ENCODE measurements at places on chromosomes 6 and 20. TPM values are rescaled to one million over a fixed set of nuclear protein-coding genes. Genes with fewer than 3 reads are reported as not detected.
A peak's percentile ranks its signal among the peaks of the same experiment; 100 is the strongest.

The THBS2 gene
- total RNA-seq = not detected

The NR2E1 gene
- not detected for total RNA-seq

The BANF2 gene
- not detected for total RNA-seq

The PROCR gene
- 0.24 TPM for total RNA-seq

The DYNLT1 gene
- 103 TPM for total RNA-seq

The SLC52A3 gene
- total RNA-seq = not detected

The CCN2 gene
- not detected for total RNA-seq

The PRKN gene
- not detected for total RNA-seq

The TMEM242 gene
- total RNA-seq = 10.1 TPM

- DNase-seq = no peak
Measured at GRCh38 chr20:62817975-62818591, 1.2 kb downstream of the COL9A3 start.

- DNase-seq = peak; percentile 93
Measured at GRCh38 chr20:48760403-48760983, 67.3 kb downstream of the PREX1 start.

DNA sequence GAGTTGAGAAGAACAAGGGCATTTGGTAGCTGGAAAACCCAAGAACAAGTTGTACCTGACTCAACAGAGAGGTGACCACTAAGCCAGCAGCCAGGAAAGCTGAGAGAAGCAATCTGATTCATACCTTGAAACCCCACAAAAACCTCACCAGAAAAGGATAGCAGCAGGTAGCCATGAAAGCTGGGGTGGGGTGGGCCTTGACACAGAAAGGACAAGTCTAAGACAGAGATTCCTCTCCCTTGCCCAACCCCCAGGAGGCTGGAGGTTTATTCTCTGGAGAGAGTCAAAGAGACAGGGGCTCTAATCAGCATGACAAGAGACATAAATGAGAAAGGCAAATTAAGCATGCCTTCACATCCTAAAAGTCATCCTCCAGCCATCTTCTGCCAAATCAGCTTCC is 151.7 kb upstream of the DST start:
- no peak for DNase-seq

DNA sequence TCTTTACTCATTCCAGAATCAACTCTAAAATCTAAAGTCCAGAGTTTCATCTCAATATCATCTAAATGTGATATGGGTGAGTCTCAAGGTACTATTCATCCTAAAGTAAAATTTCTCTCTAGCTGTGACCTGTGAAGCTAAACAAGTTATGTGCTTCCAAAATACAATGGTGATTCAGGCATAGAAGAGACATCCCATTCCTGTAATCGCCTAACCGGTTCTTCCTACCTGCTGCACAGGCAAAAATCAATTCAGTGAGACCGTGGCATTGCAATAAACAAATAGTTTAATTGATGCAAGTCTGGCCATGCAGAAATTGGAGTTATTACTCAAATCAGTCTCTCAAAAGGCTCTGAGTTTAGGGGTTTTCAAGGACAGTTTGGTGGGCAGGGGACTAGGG is 232.8 kb downstream of the UBE3D start:
- no peak for DNase-seq

DNA sequence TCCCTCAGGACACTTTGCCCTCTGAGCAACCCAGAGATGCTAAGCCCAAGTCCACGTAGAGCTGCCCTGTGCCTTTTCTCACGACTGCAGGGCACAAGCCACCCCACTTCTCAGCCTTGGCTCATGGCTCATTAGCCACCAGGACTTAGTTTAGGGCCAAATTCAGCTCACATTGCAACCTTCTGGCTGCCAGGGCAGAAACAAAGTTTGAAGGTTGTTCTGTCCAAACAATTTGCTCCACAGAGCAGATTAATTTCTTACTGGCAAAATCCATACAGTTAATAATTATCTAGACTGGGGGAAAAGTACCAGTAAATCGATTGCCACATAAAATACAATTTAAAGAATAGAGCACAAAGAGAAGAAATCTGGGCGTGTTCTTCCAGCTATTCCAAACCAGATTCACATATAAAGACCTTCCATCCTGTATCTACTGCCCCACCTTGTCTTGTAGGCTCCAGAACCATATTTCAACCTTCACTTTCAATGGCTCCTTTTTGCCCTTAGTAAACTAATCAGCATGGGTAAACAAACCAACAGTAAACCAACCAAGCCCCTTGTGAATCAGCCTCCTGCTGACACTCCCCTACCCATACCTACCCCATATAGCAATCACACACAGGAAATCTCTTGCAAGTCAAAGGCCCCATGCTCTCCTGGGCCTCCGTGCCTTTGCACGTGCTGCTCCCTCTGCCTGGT is 101.9 kb downstream of the QRSL1 start:
- no peak for DNase-seq

DNA sequence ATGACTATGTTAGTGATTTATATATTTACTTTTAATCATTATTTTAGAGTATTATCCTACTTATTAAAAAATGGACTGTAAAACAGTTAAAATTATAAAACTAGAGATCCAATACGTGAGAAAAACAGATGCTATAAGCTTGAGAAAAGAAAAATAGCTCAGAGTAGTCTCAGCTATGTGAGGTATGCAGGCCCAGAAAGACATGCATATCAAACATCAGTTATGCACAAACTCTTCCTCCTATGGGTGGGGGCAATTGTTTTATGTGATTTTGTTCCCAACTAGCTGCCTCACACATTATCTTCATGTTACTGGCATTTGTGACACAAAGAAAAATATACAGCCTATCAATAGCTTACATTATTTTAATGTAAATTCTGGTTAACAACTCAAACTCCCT is 28.8 kb downstream of the RARS2 start:
- DNase-seq = no peak

DNA sequence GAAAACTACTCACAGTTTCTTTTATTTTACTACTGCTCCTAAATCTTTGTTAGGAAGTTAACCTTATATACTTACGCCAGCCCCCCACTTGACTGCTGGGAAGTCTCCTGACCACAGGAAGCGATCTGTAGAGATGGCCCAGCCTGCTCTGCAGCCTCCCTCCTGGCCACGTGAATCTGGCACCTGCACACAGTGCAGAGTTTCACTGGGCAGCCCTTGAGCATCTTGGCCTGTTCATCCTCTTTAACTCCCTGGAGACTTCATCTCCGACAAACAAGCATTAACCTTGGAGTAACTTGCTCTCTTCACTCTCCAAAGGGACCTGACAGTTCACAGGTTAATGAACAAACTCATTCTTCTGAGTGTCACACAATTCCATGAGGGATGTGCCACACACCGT is 294.1 kb downstream of the BTBD9 start:
- no peak for DNase-seq

DNA sequence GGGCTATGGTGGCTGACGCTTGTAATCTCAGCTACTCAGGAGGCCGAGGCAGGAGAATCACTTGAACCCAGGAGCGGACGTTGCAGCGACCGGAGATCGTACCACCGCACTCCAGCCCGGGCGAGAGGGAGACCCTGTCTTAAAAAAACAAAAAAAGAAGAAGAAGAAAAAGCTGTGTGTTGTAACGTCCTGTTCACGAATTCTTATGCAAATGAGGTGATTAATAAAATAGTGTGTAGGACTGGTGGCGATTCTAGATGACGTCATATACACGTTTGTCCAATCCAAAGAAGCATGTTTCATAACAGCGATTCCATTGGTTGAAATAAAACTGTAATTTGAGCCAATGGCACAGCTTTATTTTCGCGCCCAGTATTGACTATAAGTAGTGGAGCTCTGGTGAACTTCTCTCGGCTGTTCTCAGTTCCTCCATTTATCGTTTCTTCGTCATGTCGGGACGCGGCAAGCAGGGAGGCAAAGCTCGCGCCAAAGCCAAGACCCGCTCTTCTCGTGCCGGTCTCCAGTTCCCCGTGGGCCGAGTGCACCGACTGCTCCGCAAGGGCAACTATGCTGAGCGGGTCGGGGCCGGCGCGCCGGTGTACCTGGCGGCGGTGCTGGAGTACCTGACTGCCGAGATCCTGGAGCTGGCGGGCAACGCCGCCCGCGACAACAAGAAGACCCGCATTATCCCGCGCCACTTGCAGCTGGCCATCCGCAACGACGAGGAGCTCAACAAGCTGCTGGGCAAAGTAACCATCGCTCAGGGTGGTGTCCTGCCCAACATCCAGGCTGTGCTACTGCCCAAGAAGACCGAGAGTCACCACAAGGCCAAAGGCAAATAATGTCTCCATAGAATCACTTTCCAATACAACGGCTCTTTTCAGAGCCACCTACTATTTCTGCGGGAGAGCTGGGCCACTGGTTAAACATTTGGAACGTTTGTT is 47.0 kb downstream of the OR2B2 start:
- peak; percentile 95 for DNase-seq

DNA sequence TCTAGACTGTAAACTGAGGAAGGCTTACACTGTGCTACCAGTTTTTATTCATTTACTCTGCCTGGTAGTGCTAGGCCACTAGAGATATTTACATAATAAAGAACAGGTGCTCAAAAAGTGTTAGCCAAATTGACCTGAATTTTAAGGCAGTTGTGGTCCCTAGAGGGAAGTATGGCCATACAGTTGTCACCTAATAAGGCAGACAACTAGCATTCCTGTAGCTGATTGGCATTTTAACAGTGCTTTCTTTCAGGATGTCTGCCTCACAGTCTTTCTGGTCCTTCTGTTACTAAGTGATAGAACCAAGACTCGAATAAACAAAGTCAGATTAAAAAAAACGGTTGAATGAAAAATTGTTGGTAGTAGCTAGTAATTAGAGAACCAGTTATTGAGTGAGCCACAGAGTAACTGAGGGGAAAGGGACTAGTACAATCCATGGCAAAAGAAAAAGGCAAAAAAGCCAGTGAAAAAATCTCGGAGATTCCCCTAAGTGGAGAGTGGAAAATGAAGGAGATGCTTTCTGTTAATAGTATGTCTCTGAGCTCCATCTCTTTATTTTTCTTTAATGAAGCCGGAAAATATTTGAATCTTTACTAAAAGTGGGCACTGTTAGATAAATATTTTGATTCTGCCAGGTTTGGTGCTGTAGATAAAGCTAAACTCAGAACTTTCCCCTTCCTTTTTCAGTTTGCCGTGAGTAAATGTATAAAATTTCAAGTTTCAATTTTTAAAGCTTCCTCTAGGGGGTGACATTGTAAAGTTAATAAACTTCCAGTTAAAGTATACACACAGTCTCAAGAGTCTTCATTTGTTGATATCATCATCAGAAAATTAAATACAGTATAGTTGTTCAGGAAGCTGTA is 9.1 kb downstream of the VTA1 start:
- DNase-seq = no peak

GRCh38 chr6:63635215-63635587 is 401 bp upstream of the PHF3 start:
- no peak for DNase-seq

DNA sequence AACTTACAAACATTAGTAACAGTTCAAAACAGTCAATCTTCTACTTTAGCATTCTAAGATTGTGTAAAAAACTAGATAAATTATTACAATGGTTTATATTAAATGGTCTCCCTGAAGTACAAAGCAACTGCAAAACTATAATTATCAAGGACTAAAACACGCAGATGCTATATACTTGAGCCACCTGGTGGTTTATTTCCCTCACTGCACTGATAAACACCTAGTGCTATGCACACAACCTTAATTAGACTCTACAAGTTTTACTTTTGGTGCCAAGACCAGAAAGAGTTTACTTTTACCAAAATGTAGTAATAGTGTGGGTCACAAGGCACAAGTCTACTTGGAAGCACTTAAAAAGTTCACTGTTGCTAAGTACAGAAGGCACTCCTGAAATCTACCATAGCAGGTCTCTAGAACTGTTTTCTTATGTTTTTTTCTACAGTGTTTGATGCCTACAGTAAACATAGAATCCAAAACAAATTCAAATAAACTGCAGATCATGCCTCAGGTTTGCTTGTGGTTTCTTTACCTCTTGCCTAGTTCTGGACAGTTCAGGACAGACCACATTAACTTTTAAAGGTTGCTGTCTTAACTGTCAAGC is 49.2 kb downstream of the GMDS start:
- DNase-seq = peak; percentile 80

- no peak for DNase-seq
Measured at GRCh38 chr6:142071981-142072380, 60.7 kb upstream of the GJE1 start.

DNA sequence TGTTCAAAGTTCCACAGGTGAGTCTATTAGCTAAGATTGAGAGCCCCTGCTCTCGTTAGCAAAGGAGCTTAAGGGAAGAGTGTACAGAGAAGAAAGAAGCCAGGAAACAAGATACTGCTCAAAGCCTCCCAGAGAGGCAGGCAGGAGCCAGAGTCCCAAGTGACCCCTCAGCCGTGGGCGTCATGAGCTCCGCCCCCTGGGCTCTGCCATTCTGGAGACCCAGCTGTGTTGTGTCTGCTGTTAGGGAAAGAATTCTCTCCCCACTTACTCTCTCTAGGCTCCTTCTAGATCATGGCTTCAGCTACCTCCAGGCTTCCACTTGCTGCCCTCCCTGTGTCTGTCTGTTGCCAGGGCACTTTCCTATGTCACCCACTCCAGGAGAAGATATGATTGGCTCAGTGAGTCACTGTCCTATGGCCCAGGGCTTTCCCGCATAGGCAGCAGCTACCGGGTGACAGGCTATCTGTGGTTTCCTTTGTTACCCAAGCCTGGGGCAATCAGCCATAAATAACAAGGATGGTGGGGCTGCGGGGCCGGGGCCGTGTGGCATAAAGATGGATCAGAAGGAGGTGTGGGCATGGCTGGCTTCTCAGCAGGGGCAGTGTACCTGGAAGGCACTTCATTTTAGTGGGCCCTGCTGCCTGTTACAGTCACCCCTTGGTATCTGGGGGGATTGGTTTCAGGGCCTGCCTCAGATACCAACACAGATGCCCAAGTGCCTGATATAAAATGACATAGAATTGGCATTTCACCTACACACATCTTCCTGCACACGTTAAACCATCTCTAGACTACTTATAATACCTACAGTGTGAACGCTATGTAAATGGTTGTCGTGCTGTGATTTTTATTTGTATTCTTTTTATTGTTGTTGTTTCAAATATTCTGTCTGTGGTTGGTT is 118.9 kb downstream of the ARMC2 start:
- no peak for DNase-seq

DNA sequence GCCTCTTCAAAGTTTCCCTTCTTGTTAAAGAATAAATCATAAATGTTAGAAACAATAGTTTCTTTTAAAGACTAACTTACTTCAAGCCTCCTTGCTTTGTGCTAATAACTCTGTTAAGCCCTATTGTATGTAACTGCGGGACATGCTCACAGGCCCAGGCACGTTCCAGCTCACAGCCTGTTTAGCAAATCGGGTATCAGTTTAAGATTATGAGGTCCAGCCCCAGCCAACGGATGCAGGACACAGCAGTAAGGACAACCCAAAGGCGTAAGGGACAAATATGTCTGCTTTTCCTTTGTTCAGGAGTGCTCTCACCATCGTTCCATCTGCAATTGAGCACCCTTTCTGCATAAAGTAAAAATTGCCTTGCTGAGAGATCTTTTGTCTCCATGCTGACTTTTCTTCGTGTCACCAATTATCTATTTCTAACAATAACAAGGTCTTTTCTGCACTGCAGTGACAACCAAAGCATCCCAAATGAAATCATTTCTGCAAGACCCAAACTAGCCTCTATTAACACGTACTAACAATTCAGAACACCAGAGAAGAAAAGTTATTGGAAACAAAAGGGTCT is 1.4 kb downstream of the C6orf52 start:
- DNase-seq = peak; percentile 60
